ENCODE measurements at places on chromosomes 2 and 18.

DNA sequence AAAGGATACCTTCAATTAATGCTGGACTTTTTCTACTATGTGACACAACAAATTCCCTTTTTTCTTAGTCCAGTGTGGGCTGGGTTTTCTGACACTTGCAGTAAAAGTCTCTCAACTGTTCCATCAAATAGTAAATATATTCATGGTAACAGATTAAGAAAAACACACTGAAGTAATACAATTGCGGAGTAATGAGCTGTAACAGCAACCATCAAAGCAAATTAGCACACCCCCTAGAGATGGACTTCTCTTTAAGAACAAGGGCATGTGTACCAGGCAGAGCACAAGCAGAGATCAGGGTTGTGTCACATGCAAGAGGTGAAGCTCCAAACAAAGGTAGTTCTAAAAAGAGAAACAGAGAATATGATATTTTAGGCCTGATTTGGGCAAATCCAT is 72.7 kb upstream of the CHRNA1 start:
- no peak for DNase-seq

DNA sequence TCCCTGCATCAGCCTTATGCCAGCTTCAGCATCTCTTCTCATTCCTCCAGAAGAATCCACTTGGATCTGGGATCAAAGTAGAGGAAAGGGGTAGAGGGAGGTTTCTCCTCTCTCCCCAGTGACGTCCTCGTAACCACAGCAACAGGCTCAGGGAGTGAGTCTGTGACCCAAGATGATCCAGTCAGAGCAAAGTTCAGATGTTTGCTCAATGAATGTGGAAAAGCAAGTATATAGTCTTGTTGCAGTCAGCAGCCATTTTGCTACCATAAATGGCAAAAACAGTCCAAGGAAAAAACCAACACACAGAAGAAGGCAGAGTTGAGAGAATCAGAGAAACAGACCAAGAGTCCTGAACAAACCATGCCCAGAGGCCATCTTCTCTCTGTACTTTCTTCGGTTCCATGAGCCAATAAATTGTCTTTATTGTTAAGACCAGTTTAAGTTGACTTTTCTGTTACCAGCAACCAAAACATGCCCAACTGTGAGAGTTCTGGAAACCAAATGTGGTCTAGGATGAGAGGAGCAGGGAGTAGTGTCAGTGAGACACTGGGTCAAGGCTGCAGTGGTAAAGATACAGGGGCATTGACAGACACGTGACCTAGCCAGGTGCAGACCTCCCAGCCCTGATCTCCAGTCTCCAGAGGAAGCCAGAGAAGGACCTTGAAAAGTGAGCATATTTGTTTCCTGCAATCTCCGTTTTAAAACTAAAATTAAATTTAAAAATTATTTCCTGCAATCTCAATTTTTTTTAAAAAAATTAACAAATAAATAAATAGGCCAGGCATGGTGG is 3.2 kb upstream of the CXCR1 start:
- no peak for DNase-seq

GRCh38 chr2:3754795-3755194 is 51.4 kb downstream of the DCDC2C start:
- DNase-seq: no peak

GRCh38 chr2:48677450-48677849 is 59.8 kb downstream of the GTF2A1L start:
- no peak for DNase-seq

DNA sequence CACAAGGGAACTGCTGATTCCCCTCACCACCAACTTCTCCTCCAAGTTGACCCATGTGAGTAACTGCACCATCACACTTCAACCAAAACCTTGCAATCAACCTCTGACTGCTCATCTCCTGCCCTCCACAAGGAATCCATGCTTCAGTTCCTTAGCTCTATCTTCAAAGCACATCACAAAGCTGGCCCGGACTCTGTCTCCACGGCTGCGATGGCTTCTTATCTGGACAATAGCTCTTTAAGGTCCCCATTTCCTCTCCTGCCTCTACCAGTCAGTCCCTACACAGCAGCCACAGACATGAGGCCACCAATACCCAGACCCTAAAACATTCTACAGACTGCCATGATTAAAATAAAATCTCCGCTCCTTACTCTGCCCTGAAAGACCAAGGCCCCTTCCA is 25.7 kb downstream of the MBOAT2 start:
- no peak for DNase-seq

DNA sequence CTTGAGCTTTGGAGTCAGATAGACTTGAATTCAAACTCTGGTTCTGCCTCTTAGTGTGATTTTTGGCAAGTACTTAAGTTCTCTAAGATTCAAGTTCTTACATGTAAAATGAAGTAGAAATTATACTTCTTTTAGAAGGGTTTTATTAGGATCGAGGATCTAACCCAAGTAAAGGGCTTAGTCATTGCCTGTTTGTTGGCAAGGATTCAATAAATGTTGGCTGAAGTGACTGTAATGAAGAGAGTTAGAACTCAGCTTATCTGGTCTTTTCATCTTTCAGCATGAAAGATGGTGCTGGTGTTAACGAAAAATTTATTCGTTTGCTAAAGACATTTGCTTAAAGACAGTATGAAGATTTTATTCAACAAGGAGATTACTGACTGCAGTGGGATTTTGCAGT is 315.9 kb upstream of the THUMPD2 start:
- no peak for DNase-seq

GRCh38 chr2:15829985-15830384 is 110.4 kb upstream of the MYCN start:
- no peak for DNase-seq

GRCh38 chr2:7201851-7202250 is 284.6 kb downstream of the RNF144A start:
- no peak for DNase-seq

- no peak for DNase-seq
Observed at GRCh38 chr2:47518497-47519146, 115.7 kb downstream of the MSH2 start.

GRCh38 chr18:56770873-56771272 is 119.7 kb downstream of the WDR7 start:
- no peak for DNase-seq

DNA sequence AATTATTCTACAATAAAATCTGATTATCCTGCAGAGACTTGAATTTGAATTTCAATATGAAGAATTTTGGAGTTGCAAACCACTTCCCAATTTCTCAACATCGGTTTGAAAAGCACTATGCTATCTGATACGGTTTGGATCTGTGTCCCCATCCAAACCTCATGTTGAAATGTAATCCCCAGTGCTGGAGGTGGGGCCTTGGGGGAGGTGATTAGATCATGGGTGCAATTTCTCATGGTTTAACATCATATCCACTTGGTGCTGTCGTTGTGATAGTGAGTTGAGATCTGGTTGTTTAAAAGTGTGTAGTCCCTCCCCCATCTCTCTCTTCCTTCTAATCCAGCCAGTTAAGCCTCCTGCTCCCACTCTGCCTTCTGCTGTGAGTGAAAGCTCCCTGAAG is 205.7 kb downstream of the NBAS start:
- no peak for DNase-seq

DNA sequence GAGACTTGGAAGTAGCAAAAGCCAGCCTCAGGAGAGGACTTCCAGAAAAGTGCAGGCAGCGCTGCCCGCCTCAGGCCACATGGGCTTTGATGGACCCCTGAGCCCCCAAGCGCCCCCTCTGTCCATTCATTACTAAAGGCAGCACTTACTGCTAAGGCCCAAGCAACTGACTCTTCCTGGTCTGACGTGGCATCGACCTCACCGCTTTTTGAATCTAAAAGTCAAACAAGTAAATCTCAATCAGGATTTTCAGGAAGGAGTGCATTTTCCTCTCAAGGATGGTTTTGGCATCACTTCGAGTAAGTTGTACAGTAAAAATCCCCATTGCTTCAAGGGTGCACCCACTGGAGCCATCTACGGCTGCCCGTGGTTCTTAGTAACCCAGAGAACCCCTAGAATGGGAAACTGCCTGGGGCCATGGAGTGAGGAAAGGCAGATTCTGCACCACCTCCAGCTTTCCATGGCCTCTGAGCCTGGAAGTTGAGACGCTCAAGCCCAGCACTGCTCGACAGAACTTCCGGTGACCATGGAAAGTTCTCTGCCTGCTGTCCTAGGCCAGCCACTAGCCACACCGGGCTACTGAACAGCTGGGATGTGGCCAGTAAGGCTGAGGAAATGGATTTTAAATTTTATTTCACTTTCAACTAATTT is 7.0 kb downstream of the HJURP start:
- no peak for DNase-seq

- DNase-seq: no peak
Observed at GRCh38 chr18:582465-582864, 2.3 kb downstream of the CETN1 start.

GRCh38 chr18:31825772-31826171 is 65.1 kb upstream of the SLC25A52 start:
- DNase-seq: no peak

DNA sequence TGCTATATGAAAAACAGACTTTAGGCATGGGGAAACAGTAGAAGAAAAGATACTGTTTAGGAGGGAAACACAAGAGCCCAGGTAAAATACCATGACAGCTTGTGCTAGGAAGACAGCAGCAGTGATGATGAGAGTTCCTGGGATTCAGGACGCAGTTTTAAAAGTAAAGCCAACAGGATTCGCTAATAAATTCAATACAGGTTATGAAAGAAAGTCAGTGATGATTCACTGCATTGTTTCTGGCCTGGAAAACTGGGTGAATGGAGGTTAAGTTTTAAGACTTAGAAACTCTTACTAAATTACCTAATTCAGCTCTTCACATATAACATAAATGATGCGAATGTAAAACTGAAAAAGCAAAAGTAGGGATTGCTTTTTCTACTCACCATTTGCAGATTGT is 27.9 kb upstream of the RNU4ATAC start:
- no peak for DNase-seq

GRCh38 chr18:10234912-10235660 is 219.3 kb upstream of the APCDD1 start:
- no peak for DNase-seq

DNA sequence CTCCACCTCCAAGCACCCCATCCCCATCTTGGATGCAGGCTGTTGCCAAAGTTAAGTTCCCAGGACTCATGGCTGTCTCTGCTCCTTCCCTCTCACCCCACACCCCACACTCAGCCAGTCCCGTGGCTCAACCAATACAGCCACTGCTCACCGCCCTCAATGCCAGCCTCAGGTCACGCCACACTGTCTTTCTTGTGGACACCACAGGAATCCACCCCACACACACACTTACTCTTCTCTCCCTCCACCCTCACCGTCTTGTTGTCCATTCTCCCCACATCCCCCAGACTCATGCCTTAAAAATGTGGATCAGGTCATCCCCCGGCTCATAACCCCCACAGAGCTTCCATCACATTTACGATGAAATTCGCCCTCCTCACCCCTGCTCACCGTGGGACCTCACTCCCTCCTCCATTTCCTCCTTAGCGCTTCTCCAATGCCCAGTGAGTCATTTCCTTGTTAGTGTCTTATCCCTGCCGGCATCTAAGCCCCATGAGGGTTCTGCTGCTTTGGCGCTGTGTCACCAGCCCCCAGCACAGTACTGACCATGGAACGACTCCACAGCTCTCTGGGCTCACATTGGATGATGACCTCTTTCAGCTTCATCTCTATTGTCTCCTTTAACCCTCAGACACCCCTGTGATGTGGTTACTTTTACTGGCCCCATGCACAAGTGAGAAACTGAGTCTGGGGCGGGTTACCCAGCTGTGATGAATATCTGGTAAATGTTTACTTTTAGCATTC is 13.8 kb downstream of the MLPH start:
- no peak for DNase-seq

- DNase-seq: no peak
Observed at GRCh38 chr18:56702946-56703345, 51.8 kb downstream of the WDR7 start.

- DNase-seq: no peak
Observed at GRCh38 chr2:16647992-16648617, 17.5 kb downstream of the CYRIA start.

- no peak for DNase-seq
Observed at GRCh38 chr18:13381944-13382365, 163.4 kb downstream of the LDLRAD4 start.
